T-helper 2 cell (primary cell): ENCODE measurements at places on chromosomes 13 and 19.

DNA sequence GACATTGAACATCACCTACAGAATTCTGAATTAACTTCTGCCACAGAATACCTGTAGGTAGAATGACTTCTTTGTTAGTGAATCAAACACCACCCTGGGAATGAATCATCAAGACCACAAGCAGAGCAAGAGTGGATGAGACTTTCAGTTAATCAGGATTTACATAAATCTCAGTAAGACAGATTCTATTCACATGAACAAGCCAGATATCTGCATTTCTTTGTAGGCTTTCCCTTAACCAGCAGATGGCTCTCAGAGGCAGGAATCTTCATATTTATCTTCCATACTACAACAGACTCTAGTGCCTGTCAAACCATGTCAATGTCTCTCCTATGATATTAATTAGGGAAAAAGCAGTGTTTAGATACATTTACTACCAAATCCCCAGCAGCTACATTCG lies 412.1 kb downstream of the KLF12 start:
- DNase-seq = no peak

- DNase-seq = no peak
These were observed 69.5 kb downstream of the PTPRS start for GRCh38 chr19:5271145-5271544.

GRCh38 chr19:44984005-44984404 lies 17.3 kb upstream of the RELB start:
- no peak for DNase-seq

DNA sequence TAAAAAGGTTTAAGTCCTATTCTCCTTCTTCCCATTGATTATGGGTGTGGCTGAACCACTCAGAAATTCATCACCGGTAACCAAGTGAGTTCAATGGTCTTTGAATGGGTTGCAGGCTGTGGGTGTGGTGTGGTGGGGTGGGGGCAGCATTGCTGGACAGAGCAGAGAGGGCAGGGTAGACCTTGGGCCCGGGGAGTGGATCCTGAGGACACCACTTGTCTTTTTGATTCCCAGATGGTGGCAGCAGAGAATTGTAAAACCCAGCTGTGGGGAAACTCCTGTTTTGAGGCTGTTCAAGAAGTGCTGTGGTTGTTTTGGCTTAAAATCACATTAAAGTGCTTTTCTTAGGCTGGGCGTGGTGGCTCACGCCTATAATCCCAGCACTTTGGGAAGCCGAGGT lies 45.8 kb upstream of the RGCC start:
- no peak for DNase-seq

- DNase-seq = no peak
These were observed 69.3 kb downstream of the NHLRC3 start for GRCh38 chr13:39107561-39107960.

- no peak for DNase-seq
These were observed 26.3 kb upstream of the DCLK1 start for GRCh38 chr13:36157480-36157879.

- no peak for DNase-seq
These were observed 279.9 kb downstream of the FOXO1 start for GRCh38 chr13:40386586-40386985.

- no peak for DNase-seq
These were observed 2.4 kb downstream of the CCDC194 start for GRCh38 chr19:17391371-17392151.

DNA sequence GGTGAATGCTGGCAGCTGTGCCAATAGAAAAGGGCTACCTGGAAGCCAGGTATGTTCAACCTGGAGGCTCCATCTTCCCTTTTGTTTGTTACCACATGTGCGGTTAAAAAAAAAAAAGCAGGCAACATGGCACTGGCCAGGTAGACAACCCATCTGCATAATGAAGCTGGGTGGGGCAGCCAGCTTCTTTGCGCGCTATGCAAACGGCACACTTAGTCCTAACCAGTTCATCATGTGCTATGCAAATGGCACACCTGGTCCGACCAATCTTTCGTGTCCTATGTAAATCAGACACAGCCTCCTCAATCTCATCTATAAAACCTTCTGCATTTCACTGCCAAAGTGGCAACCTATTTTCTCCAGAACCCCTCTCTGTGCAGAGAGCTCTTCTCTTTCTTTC lies 11.3 kb upstream of the IGSF23 start:
- DNase-seq = no peak

DNA sequence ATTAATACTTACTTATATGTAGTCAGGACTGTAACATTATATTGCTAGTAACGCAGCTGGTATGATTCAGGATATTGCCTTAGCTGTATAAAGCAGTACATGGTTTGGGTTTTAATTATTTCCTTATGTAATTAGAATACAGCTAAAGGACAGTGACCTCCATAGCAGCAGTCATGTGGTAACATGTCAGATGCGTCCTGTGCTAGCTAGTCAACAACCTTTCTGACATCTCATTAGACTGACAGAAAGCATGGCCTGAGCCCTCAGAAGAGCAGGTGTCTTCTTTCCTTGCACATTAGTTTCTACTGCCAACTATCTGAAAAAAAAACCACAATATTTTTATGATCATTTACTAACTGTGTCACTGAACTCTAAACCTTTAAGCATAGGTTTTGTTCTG lies 122.2 kb downstream of the MAB21L1 start:
- DNase-seq = no peak

DNA sequence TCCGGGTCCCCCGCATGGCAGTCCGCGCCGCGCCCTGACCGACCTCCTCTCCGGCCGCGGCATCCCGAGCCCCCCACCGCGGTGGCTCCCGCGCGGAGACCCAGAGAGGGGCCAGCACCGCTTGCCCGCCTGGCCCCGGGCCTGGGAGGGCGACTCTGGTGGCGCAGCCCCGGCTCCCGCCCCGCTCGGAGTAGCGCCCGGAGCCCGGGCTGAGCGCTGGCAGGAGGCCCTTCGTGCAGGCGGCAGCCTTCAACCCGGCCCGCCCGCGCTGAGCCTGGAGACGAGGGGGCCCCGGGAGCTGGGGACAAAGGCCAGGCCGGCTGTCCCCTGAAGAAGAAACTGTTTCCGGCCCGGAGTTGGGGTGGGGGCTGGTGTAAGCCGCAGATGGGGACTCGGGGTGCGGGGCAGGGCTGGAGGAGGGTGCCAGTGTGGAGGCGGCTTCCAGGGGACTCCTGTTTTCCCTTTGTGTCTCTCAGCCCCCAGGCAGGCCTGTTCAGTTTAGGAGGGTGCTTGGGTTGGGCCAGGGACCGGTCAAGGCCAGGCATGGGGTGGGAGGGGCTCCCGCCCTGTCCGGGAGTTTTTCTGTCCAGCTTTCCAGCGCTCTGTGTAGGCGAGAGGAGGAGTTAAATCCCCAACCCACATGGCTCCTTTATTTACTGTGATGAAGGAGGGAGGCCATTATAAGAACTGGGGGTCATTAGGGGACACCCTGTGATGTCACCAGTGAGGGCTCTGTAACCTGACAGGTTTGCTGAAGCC lies 935 bp downstream of the LRP3 start:
- no peak for DNase-seq

DNA sequence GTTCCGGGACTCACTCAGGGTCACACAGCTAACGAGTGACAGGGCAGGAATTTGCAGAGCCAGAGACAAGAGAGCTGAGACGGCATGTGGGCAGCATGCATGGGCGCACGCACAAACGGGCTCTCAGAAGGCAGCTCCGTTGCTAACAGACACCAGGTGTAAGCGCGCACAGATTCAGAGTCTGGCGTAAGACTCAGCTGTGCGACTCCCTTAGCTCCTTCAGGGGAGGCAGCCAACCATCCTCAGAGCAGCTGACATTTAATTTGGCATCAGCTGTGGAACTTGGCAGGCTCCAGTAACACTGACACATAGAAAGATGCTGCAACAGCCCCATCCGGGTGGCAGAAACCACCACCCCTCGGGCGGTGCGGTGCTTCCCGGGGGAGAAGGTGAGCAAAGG lies 7.5 kb upstream of the TM6SF2 start:
- DNase-seq = no peak

GRCh38 chr19:22945560-22945959 lies 57.4 kb downstream of the ZNF728 start:
- no peak for DNase-seq

DNA sequence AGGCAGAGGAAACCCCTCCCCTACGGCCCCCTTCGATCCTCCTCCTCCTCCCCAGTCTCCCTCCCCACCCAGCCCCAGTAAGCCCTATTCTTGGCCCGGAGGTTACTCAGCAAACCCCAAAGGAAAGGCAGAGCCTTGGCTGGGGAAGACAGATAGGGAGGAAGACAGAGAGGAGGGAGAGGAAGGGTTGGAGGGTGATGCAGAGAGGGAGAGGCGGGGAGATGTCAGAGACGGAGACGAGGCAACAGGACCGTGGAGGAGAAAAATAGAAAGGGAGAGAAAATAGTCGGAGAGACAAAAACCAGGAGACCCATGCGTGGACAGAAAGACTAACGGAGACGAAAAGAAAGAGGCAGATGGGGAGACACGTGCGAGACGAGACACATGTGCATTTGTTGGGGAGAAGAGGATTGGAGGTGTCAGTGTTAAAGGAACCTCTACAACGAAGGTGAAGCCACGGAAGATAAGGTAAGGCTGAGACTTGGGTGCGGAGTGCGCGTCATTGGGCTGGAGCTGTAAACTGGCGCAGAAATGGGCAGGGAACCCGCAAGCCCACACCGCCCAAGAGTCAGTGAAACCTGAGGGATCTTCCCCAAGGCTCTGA lies 2.9 kb downstream of the TGFB1 start:
- no peak for DNase-seq

DNA sequence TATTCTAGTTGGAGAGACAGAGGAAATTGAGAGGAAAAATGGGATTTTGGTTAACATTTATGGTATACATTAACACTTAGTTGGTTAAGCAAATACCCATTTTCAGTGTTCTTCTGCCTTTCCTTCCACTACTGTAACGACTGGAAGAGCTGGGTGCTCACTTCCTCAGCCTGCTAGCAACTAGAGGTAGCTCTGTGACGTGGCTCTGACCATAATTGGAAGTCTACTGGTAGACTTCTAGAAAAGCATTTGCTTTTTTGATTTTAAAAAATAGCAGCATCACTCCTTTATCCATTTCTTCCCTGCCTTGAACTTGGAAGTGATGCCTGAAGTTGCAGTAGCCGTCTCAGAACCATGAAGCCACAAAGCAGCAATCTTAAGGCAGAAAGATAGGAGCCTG lies 15.9 kb downstream of the NHLRC3 start:
- no peak for DNase-seq

DNA sequence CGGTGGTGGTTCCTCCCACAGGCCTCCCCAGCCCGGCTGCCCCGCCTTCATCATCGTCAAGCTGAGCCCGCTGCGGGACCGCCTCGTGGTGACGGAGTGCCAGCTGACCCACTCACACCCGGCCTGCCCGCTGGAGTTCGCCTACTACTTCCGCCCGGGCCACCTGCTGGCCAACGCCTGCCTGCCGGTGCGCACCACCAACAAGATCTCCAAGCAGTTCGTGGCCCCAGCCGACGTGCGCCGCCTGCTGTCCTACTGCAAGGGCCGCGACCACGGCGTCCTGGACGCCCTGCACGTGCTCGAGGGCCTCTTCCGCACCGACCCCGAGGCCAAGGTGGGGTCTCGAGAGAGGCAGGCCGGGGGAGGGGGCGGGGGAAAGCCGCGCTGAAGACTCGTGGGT lies 12.0 kb downstream of the ZSWIM9 start:
- DNase-seq = no peak

DNA sequence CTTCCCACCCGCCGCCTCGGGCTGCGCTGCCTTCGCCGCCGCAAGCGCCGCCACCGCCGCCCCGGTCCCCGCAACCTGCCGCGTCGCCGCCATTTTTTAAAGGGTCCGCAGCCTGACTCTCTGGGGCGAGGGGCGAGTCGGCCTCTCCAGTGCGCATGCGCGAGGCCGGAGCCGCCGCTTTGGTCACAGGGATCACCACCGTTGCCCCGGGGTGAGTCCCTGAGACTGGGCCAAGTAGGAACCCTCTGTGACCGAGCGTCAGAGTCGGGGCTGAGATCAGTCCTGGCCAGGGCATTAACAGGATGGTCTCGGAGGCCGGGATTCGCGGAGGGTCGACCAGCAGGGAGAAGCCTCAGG lies 42.6 kb downstream of the ZNF146 start:
- no peak for DNase-seq

- no peak for DNase-seq
These were observed 2.2 kb downstream of the ZNF415 start for GRCh38 chr19:53130506-53130905.

GRCh38 chr19:55649268-55650125 lies 1.5 kb downstream of the CCDC106 start:
- no peak for DNase-seq

GRCh38 chr19:43589678-43590077 lies 6.3 kb downstream of the IRGQ start:
- no peak for DNase-seq

DNA sequence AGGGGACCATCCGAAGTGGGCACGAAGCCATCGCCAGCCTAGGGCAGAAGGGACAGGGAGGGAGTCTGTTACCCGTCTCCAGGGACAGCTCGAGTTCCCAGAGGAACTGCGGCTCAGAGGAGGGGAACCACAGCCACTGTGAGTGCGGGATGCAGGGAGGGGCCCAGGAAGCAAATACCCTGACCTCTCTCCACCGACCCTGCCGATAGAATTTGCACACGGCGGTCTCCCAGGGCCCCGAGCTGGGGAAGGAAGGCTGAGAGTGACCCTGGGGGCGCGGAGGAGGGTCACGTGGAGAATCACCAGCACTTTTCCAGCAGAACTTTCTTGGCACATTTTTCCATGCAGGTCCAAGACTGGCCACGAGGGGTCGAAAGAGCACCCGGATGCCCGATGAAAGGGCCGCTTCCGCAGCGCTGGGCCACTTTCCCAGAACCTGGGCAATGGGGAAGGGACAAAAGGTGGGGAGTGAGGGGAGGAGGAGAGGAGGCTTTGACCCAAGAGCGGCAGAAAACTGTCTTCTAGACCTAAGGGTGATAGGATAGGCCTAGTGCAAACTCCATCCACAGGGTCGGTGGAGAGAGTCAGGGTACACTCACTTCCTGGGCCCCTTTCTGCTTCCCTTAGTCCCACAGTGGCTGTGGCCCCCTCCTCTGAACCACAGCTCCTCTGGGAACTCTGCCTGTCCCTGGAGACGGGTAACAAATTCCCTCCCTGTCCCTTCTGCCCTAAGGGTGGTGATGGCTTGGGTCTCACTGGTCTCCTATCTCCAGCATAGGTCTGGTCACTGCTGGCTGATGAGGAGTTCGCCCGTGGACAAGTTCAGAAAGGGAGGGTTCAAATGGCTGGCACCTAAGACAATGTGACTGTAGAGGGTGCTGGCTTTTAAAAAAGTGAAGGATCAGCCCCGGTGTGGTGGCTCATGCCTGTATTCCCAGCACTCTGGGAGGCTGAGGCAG lies 5.3 kb upstream of the GPR4 start:
- peak; percentile 9 for DNase-seq

- DNase-seq = no peak
These were observed 66.4 kb downstream of the KLF12 start for GRCh38 chr13:74067818-74068217.

GRCh38 chr13:36736119-36736726 lies 62.4 kb downstream of the SERTM1 start:
- no peak for DNase-seq

DNA sequence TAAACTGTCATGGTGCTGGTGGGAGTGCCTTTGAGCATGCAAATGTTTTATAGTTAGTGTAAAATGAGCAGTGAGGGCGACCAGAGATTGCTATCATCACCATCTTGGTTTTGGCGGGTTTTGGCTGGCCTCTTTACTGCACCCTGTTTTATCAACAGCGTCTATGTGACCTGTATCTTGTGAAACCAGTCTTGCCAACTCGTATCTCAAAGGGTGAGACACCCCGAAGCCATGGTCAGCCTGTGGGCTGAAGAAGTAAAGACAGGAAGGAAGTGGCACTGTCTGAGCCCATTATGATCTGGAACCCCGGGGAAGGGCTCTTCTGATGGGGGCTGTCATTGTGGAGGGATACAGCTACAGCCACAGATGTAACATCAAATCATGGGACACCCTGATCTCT lies 81.5 kb upstream of the FAM216B start:
- DNase-seq = no peak
